ENCODE measurements at places on chromosomes 1 and 21.

GRCh38 chr1:153527683-153528040 lies 8.1 kb downstream of the S100A6 start:
- no peak for DNase-seq

DNA sequence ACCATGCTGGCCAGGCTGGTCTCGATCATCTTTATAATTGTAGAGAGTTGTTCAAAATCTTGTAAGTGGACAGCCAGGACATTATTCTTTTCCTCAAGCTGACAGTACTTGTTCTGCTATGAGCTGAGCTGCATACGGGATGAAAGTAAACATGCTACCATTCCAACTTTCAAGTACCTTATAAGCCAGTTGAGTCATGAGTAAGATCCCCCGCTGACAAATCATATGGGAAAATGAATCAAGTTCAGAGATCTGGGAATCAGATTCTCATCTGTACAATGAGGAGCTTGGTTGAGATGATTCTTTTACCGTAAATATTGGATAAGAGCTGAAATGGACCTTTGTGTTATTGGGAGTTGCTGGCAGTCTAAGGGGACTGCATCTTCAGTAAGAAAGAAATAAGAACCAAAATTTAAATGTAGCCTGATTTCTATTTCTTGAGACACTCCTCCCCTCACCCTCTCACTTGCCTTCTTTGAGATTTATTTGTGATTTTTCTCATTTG lies 62.7 kb downstream of the CENPF start:
- DNase-seq, result no peak

- DNase-seq, result no peak
Observed at GRCh38 chr1:11479375-11479979, 522 bp downstream of the DISP3 start.

- DNase-seq, result no peak
Observed at GRCh38 chr1:28322194-28322593, 6.6 kb upstream of the MED18 start.

GRCh38 chr21:39319814-39320332 lies 6.4 kb upstream of the BRWD1 start:
- DNase-seq, result no peak

- DNase-seq, result peak; percentile 64
Observed at GRCh38 chr1:159091607-159092031, 15.1 kb upstream of the AIM2 start.

GRCh38 chr1:204662530-204662929 lies 23.0 kb downstream of the LRRN2 start:
- DNase-seq, result no peak

- DNase-seq, result no peak
Observed at GRCh38 chr1:48652334-48652733, 124.4 kb downstream of the BEND5 start.

- no peak for DNase-seq
Observed at GRCh38 chr1:110007046-110007830, 22.7 kb downstream of the AHCYL1 start.

GRCh38 chr1:16921391-16922185 lies at the start of gene CROCC:
CROCC (plus strand) TSS chr1:16921931; CDS start chr1:16922019, 88 bp downstream.
- DNase-seq, result no peak

DNA sequence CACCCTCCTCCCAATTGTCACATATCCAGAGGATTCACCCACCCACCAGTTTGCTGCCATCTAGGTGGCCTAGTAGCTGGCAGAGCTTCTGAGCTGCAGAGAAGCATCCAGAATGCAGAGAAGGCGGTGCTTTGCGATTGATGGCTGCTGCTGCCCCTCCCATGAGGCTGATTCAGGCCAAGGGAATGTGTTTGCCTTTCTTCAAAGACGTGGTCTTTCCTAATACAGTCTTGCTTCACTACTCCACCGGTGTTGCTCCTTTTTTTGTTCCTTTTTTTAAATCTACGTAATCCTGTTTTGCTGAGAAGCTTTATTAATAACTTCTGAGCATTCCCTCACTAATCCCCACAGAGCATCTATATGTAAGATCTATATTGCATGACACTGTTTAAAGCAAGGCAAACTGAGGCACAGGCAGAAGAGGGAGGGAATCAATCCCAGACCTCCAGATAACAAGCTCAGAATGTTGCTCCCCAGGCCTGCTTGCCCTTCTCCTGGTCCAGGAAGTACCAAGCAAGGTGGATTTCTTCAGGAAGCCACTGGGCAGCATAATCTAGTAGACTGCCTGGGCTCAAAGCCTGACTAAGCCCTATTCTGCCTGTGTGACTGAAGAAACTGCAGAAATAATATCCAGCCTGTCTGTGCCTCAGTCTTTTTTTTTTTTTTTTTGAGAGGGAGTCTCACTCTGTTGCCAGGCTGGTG lies 275.5 kb upstream of the FMN2 start:
- no peak for DNase-seq

- DNase-seq, result peak; percentile 60
Observed at GRCh38 chr1:6475381-6476133, 9.6 kb upstream of the TNFRSF25 start.

DNA sequence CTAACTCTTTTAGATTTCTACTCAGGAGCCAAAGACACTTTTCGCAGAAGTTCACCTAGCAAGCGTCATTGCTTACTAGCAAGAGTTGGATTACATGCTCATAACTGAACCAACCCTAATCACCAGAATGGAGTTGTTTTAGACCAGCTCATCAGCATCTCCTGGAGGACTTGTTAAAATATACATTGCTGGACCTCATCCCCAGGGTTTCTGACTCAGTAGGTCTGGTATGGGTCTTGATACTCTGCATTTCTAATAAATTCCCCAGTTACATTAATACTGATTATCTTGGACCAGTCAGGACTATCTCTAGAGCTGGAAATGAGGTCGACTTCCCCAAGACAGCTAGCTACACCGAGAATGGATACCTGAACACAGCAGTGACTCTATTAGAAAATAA lies 9.7 kb upstream of the PRDX6 start:
- DNase-seq, result no peak

DNA sequence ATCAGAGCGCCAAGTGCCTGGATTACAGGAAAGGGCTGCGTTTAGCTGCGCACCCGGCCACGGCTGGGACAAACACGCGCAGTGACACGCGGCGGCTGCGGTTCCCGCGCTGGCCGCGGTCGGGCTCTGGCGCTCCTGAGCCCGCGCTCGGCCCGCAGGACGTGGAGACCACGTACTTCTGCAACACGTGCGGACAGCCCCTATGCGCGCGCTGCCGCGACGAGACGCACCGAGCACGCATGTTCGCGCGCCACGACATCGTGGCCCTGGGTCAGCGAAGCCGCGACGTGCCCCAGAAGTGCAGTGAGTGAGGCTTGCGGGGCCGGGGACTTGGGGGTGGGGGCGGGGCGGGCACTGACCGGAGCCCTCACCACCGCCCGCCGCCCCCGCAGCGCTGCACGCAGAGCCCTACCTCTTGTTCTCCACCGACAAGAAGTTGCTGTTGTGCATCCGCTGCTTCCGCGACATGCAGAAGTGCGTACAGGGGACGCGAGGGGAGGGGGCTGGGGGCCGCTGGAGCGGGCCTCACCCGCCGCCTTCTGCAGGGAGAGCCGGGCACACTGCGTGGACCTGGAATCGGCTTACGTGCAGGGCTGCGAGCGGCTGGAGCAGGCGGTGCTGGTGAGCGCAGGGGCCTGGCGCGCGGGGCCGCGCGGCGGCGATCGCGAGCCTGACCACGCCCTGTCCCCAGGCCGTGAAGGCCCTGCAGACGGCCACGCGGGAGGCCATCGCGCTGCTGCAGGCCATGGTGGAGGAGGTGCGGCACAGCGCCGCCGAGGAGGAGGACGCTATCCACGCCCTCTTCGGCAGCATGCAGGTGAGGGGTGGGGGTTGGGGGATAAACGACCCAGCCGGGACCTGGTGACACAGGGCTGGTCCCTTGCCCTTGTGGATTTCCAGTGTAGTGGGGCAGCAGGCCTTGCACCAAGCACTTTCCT lies 3.1 kb downstream of the RNF207 start:
- DNase-seq, result no peak

GRCh38 chr1:20829946-20830345 lies 42.8 kb upstream of the HP1BP3 start:
- no peak for DNase-seq

- peak; percentile 15 for DNase-seq
Observed at GRCh38 chr1:18597160-18598042, 33.2 kb upstream of the PAX7 start.

DNA sequence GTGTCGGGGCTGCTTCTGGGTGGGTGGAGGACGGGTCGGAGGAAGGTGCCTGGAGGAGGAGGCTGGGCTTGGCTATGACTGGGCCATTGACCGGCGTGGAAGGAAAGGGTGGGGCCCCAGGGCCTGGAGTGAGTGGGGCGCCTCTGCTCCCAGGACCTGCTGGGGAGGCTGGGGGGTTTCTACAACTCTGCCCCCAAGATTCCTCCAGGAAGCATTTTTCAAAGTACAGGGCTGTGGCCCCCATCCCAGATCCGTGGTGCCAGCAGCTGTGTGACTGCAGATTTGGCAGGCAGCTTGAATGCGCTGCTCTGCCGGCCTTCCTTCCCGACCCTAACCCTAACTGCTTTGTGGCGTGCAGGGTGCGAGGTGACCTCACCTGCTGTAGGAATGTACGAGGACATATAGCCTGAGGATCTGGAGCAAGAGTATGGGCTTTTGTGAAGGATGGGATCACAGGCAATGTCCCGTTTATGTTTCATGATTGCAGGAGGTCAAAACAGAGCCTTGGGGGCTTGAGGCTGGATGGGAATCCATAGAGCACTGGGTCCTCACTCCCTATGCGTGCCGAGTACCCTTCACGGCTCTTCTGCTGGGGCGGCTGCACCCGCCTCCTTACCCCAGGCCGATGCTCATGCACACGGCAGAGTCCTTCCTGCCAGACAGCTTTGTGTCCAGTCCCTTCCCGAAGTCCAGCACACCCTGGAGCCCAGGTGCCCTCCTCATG lies 24.7 kb downstream of the TRPM2 start:
- DNase-seq, result no peak

DNA sequence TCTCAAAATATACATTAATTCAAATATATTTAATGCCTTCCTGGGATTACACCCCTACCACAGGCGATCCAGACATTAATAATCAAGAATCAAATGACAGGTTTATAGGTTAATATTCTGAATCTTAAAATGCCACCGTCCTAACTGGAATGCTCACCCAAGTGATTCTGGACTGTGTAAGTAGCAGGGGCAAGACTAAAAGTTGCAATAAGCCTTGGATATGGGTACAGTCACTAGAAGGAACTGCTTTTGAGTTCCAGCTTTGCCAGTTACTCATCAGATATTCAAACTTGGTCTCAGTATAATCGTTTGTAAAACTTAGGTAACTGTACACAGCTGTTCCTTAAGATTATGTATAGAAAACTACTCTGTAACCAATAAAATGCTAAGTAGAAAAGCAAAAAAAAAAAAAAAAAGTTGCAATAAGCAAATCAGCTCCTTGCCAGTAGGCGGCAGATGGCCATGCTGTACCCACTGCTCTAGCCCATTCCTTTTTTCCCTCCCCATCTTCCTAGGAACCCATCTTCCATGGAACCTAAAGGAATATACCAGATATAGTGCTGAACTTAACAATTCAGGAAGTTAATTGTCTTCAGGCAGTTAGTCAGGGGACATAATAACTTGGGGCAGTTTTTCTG lies 10.5 kb downstream of the RO60 start:
- no peak for DNase-seq

DNA sequence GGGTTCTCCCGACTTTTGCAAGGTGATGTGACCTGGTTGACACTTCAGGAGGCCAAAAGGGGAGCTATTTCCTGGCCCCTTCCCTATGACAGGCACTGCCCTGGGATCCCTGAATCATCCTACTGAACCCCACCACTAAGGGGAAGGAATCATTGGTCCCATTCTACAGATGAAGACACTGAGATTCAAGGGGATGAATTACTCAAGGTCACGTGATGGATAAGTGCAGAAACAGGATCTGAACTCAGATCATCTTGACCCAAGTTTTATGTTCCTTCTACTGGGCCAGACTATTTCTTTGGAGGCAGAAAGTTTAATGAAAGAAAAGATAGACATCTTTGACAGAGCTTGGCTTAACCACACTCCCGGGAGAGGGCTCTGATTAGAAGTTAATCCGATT lies 258.7 kb downstream of the RRAGC start:
- DNase-seq, result no peak

GRCh38 chr1:57707631-57708030 lies 283.8 kb upstream of the DAB1 start:
- DNase-seq, result no peak

DNA sequence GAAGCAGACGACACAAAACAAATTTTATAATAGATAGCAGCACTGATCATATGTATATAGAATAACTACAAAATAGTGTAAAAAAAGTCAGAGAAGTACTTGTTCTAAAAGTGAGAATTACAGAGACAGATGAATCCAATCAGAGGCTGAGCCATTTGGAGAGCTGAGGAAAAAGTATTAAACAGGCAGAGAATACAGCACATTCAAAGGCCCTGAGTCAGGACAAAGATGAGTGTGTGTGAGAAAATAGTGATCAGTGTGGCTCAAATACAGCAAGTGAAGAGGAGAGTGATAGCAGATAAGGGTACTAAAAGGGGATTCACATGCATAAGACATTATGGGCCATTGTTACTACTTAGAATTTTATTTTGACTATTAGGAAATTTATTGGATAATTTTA lies 430.6 kb upstream of the BRINP3 start:
- no peak for DNase-seq

GRCh38 chr1:150388241-150388640 lies 24.3 kb downstream of the RPRD2 start:
- no peak for DNase-seq

- DNase-seq, result no peak
Observed at GRCh38 chr1:190172651-190173430, 304.8 kb downstream of the BRINP3 start.

GRCh38 chr21:38766987-38767722 lies 38.6 kb upstream of the ETS2 start:
- DNase-seq, result peak; percentile 37

DNA sequence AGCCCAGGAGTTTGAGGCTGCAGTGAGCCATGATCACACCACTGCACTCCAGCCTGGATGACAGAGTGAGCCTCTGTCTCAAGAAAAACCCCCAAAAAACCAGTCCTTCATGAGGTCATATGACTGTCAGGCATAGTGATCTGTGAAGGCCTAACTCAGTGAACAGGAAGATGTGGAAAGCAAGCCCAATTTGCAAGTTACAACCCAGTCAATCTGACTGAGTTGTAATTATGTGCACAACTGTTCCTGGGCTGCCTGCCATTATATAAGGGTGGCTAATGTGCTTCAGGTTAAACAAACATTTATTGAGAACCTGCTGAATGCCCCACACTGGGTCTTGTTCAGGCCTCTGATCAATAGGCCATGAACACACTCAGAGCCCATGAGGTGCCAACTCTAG lies 38.2 kb upstream of the KIRREL1 start:
- no peak for DNase-seq

- DNase-seq, result no peak
Observed at GRCh38 chr21:19045876-19046275, 642.3 kb upstream of the TMPRSS15 start.

Data from T-helper 1 cell (primary cell).